Stimulated activated CD8-positive, alpha-beta memory T cell treated with anti-CD3 and anti-CD28 coated beads, Interleukin-4, amount 100 ng/mL, for 1 hour (primary cell): ENCODE measurements at places on chromosomes 13 and 19.

DNA sequence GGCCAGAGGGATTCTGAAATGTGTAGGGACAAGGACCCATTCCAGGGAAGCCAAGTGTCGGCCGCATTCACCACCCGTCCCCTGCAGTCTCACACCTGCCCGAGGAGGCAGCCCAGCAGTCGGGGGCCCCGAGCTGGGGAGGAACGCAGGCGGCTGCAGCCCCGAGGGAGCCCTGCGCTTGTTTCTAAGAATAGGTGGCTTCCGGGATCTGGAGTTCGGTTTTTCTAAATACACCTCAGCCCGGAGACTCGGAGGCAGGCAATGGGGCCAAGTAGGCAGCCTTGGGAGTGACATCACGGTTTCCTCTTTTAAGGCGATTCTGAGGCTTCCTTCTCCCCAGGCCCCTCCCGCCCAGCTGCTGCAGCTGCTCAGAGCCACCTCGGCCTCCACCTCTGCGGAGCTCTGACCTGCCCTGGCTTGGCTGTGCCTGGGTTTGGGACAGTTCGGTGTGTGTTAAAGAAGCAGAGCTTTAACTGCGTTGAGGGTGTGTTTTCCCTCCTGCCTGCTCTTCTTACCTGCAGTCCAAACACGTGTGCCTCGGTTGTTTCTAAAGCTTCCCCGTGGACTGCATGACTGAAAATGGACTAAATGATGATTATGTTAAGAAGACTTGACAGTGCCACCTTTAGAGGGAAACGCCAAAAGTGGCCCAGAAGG, 80.5 kb downstream of the COL4A2 start:
- no peak for DNase-seq

DNA sequence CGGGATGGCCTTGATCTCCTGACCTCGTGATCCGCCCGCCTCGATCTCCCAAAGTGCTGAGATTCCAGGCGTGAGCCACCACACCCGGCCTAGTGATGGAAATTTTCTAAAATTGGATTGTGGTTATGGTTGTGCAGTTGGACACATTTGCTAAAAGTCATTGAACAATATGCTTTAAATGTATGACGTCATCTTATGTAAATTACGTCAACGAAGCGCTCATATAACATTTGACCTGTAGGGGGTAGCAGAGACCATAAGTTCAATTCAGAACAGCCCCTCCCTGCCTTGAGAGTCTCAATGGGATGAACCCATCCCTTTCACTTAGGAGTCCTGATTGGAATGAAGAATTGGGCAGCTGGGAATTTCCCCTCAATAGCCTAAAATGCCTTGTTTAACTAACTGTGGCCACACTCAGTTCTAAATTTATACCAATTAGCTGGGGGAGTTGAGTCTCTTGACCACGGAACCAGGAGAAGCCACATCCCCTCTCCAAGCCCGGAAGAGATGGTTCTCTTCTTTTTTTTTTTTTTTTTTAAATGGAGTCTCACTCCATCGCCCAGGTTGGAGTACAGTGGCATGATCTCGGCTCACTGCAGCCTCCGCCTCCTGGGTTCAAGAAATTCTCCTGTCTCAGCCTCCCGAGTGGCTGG, 15.2 kb upstream of the TLE6 start:
- DNase-seq, result no peak

DNA sequence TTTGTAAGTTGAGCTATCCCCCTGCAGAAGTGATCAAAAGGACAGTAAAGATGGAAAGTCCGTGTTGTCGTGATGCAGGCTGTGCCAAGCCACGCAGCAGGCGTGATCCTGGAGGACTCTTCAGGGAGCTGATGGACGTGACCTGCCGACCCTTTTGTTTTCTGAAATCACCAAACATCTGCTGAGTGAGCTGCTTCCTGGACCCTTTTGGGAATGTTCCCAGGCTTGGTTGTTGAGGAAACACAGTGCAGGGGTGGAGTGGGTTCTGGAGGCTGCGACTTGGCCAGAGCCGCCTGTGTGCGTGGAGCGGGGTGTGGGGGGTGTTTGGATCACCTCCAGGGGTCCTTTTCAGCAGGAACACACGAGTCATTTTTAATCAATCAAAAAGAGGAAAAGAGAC, 15.4 kb upstream of the CPAMD8 start:
- no peak for DNase-seq

GRCh38 chr13:23817830-23818229, 71.4 kb downstream of the MIPEP start:
- DNase-seq, result no peak

DNA sequence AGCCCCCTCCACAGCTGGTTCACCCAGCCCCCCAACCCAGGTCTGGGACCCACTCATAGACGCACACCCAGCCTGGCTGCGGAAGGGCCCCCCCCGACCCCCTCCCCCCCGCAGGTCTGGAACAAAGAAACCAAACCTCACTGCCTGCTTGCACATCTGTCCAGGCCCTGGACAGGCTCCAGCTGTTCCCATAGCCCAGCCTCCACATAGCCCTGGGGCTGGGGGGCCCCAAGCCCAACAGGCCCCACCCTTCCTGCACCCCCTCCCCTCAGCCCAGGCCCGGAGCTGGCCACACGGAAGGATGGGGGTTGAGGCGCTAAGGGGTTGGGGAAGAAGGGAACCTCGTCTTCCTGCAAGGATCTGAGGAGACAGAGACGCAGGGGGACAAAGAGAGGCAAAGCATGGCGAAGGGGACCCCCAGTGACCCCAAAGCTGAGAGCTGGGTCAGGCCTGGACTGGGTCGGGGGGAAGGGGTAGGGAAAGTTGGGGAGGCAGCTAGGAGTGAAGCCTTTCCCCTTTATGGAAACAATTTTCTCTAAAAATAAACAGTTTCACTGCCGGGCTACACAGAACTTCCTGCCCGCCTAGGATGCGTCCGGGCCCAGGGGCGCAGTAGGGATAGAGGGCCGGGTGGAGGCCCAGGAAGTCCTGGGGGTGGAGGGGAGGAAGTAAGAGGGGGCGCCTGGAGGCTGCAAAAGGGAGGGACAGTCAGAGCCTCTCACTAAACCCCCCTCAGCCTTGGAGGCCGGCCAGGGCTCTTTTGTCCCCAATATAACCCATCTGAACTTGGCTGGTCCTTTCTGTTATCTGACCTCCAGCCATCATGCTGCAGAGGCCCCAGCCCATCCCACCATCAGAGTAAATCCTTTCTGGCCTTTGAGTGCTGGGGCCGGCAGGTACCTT, 2.4 kb downstream of the KANK2 start:
- DNase-seq, result no peak

GRCh38 chr19:12794196-12794941, 3.1 kb downstream of the JUNB start:
- no peak for DNase-seq

GRCh38 chr13:44197791-44198770, 175.5 kb upstream of the SERP2 start:
- no peak for DNase-seq

- no peak for DNase-seq
These were observed 4.0 kb downstream of the KLK7 start for GRCh38 chr19:50979758-50980157.

- peak; percentile 53 for DNase-seq
These were observed 149.1 kb downstream of the KLF12 start for GRCh38 chr13:73984949-73985691.

DNA sequence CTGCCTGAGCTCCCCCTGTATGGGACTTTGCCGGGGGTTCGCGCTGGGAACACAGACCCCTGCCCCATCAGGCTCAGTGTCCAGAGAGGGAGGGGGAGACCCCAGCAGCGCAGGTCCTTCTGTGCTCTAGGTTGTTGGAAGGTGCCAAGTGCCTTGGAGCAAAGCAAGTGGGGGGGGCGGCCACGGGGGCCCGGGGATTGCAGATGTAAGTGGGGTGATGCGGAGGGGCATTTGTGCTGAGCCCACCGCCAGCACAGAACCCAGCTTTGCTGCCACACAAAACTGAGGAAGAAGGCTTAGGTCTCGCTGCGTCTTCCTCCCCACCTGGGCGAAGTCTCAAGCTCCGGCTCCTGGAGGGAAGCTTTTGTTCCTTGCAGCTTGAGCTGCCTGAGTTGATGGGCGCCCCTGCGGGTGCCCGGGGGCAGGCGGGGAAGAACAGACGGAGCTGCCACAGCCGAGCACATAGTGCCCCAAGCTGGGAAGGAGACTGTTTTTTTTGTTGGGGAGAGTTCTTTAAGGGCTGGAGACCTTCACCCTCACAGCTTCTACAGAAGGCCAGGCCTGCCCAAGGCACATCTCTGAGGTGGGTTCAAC, 1.5 kb upstream of the NTN5 start:
- no peak for DNase-seq

DNA sequence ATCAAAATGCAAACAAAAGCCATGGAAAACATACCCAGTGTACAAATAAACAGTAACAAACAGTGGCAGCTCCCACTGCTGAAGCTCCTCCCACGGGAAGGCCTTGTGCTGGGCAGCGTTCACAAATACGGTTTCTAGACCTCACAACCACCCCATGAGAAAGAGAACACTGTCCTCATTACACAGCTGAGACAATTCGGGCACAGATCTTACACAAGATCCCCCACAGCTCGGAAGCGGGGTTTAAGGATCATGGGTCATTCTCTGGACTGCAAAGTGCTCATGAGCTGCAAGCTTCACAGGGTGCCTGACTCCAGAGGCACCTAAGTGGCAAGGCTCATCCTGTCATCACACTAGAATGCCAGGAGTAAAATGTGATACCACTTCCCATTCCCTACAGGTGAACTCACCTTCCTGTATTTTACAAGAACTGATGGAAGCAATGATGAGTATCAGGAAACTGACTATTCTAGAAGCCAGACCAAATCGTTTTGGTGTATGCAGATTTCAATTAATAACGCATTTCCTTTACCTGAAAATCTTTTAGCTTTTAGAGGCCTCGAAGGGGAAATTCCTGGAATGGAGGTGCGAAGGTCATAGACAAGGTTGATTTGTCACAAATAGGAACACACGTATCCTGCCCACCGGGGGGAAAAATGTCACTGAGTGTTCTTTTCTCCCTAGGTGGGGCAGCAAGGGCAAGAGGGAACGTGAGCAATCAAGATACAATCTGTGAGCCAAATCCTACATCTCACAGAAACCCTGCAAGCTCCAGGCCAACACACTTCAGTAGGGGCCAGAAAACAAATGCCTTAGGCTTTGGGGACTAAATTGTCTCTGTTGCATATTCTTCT, 41.2 kb downstream of the STK24 start:
- DNase-seq, result no peak

DNA sequence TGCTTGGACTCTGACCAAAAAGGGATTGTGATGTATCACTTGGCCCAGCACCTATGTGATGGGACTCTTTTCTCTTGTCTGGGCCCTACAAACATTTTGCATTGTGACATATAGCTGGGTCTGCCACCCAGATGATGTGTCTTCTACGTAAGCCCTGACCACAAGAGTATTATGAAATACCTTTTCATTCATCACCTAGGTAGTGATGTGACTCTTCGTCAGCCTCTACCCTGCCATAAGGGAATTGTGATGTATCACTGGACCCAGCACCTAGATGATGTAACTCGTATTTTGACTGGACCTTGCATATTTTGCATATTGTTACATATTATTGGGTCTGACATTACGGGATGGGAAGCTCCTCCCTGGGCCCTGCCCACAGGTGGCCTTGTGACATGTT, 29.7 kb upstream of the ZNF681 start:
- no peak for DNase-seq

DNA sequence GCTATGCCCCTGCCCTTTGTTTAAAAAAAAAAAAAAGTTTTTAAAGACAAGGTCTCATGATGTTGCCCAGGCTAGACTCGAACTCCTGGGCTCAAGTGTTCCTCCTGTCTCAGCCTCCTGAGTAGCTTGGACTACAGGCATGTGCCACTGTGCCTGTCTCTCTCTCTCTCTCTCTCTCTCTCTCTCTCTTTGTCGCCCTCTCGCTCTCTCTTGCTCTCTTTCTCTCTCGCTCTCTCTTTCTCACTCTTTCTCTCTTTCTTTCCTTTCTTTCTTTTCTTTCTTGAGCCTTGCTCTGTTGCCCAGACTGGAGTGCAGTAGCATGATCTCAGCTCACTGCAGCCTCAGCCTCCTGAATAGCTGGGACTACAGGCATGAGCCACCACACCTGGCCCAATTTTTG, 7.5 kb downstream of the COX6B1 start:
- DNase-seq, result no peak

DNA sequence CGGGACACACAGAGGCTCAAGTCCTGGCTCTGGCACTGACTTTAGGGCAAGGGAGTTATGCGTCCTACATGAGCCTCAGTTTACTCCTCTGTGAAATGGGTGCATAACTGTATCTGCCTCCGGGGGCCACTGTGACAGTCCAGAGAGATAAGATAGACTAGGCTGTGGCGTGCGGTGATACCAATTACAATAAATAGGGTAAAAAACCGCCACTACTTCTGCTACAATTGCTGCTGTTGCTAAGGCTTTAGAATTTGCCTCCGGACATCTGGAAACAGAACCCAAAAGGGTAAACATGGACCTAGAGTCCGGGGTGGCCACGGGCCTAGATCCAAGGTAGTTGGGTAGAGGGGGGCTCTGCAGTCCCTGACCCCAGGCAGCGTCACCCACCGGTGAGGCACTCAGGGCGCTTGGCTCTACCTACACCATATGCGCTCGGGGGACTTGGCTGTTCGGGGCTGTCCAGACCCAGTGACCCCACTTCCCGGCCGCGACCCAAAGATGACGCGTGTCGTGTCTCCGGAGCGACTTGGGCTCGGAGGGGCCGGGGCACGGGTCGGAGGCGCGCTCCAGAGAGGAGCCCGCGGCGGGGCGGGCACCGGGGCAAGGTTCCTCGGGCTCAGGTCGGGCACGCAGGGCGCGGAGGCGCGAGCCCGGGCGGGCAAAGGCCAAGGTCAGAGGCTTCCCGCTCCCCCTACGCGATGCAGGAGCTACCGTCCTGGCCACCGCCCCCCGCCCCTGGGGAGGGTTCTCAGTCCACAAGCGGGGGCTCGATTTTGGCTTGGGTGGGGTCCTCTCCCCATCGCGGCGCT, 1.1 kb downstream of the INSR start:
- DNase-seq, result no peak

- no peak for DNase-seq
These were observed 20.5 kb downstream of the CARS2 start for GRCh38 chr13:110685305-110686020.

DNA sequence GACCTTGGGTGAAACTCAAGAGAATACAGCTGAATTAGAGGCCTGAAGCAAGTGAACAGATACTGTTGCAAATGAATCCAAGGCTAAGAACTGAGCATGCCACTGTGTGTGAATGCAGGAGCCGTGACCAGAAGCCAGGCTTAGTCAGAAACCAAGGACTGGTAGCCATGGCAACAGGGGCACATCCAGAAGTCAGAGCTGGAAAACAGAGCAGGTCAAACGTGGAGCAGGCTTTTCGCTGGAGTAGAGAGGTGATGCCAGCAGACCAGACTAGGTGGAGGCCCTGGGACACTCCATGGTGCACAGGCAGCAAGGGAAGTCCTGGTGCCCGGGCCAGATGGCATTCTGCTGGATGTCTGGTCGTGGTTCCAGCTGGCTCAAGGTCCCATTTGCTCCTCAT, 564.1 kb downstream of the PCDH9 start:
- no peak for DNase-seq
